Stomach (tissue), 19 donors: ENCODE measurements at places on chromosomes 11 and 22. TPM values are rescaled to one million over a fixed set of nuclear protein-coding genes. Genes with fewer than 3 reads are reported as not detected.

The OR8G1 gene
- not detected for polyA plus RNA-seq

The SLC1A2 gene
- polyA plus RNA-seq = 3.1 TPM

The TRIM3 gene
- polyA plus RNA-seq = 16.7 TPM

The MUC5B gene
- under 0.01 TPM for polyA plus RNA-seq

The PRR33 gene
- polyA plus RNA-seq = not detected

The CRYBA4 gene
- polyA plus RNA-seq = not detected

The ENTHD1 gene
- not detected for polyA plus RNA-seq

The OSBP2 gene
- 1.3 TPM for polyA plus RNA-seq
